Stimulated activated CD8-positive, alpha-beta memory T cell treated with anti-CD3 and anti-CD28 coated beads, Interleukin-4, amount 100 ng/mL, for 1 hour (primary cell): ENCODE measurements at places on chromosomes 11 and 22.

- DNase-seq = no peak
Observed at GRCh38 chr11:36086366-36086765, 142.5 kb downstream of the LDLRAD3 start.

- DNase-seq = no peak
Observed at GRCh38 chr22:45968003-45968650, 8.8 kb downstream of the WNT7B start.

- no peak for DNase-seq
Observed at GRCh38 chr11:111206472-111206871, 39.1 kb upstream of the POU2AF2 start.

DNA sequence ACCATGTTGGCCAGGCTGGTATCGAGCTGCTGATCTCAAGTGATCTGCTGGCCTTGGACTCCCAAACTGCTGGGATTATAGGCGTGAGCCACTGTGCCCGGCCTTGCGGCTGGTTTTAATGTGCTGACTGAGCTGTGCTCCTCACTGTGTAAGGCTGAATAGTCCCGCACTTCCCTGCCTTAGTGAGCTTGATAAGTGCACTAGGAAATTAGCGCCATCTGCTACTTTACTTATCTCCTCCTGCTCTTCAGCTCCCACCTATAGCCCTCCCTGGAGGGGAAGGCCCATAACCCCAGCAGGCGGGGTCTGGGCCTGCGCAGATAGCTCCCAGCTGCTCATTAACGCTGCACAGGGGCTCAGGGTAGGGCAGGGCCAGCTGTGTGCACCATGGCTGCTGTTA, 49.4 kb downstream of the CLMP start:
- no peak for DNase-seq

- DNase-seq = no peak
Observed at GRCh38 chr11:70538641-70539359, 140.5 kb downstream of the CTTN start.

GRCh38 chr11:3775736-3776406, 21.5 kb downstream of the NUP98 start:
- DNase-seq = no peak

DNA sequence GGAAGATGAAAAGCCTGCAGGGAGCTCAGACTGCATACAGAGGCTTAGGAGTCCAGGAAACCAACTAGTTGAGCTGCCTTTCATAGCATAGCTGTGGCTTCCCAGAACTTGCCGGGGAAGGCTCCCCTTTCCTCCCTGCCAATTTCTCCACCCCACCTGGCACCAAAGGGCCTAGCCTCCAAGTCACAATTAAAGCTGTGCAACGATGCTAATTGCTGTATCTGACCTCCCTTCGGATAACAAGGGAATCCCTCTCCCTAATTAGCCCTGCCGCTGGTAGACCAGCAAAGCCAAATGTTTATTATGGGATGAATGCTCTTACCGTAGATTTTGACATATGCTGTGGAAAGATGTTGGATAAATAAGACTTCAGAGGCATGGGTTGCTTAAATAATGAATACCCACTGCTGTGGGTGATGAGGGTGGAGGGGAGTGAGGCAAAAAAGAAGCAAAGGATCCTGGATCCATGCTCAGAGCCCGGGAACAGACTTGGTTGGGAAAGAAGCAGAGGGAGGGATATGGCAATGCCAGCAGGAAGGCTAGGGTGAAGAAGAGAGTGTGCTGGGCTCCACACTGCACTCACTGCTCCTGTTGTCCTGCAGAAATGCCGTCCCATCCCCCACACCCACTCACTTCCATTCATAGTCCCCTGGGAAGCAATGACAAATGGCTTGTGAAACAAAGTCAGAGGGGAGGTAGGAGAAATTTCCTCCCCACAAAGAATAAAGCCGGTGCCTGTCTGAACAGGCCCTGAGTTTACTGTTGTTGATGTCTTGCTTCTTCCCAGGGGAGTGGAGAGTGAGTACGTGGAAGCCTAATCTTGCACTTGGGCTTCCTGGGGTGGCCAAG, 608.1 kb upstream of the CADM1 start:
- DNase-seq = no peak

- DNase-seq = no peak
Observed at GRCh38 chr22:47029244-47030074, 267.0 kb downstream of the TBC1D22A start.

DNA sequence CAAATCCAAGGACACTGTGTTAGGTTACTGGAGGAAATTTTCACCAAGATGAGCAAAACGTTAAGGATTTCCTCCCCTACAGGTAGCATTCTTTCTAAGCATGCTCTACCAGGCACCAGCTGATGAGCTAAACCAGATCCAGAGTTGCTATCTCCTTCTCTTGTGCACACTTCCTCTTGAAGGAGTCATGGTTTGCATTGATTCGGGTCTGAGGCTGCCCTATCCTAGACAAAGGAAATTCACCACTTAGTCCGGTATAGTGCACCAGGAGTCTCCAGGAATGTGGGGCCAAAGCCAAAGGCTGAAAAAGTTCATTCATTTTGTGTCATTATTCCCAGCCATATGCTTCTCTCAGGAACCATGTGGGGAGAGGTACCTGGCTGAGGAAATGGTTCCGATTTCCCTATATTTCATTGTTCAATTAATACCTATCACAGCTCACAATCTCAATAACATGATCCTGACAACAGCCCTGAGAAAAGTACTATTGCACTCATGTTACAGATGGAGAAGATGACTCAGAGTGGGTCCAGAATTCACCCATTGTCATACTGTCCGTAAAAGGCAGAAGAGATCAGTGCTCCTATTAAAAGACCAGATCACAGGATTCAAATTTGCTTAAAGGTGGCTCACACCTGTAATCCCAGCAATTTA, 39.1 kb downstream of the SLC35F2 start:
- DNase-seq = no peak

GRCh38 chr11:24819006-24819405, 322.2 kb downstream of the LUZP2 start:
- no peak for DNase-seq

DNA sequence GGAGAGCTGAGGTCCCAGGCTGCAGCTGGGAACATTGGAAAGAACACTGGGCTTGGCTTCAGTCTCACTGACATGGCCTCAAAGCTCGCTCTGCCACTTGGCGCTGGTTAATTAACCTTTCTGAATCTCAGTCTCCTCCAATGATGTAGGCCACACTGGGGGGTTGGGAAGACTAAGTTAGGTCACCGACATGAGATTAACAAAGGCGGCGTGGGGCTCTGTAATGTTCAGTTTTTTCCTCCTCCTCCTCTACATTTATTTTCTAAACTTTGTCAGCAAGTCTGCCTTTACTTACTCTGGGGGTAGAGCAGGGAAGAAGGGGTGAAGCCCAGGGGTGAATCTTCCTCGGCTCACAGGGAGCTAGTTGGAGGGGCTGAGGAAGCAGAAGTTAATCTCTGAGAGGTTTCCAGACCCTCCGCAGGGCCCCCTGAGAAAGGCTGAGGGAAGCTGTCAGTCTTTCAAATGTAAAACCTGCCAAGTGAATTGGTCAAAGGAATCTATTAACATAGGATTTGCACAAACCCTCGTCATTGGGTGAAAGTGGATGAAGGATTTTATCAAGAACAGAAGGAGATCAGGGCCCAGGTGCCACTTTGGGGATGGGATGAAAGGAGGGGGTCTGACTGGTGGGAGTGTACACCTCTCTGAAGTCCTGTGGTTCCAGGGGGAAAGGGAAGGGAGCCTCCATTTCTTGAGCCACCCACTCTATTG, 32.1 kb upstream of the TENM4 start:
- no peak for DNase-seq

GRCh38 chr11:47765086-47765485, 2.1 kb downstream of the FNBP4 start:
- no peak for DNase-seq

- no peak for DNase-seq
Observed at GRCh38 chr11:75868990-75869389, 54.0 kb downstream of the UVRAG start.

GRCh38 chr22:24434471-24435322, 7.3 kb downstream of the ADORA2A start:
- DNase-seq = peak; percentile 73

DNA sequence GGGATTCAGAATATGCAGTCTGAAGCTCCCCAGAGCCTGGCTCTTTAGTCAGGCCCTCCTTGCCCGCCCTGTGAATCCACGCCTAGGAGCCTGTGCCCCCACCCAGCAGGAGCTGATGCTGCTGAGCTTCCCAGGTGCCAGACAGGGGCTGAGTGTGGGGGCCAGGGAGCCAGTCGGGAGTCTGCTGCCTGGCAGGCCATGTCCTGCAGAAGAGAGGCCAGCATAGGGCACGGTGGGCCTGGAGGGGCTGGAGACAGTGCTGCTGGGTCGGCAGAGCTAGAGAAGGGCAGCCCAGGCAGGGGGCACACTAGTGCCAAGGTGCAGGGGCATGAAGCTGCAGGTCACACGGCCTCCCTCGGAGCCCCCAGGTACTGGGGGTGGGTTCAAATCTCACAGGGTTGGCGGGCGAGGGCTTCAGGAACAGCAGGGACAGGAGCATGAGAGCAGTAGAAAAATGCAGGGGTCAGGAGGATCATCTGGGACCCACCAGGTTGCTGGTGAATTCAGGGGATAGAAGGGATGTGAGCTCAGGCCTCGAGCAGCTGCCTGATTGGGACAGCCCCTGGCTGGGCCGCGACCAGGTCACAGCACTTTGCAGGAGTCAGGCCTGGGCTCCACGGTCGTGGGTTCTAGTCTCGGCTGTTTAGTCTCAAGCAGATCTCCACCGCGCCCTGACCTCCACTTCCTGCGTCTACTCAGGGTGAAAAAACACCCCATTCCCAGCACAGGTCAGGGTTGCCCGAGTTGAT, 4.1 kb upstream of the SEPTIN5 start:
- no peak for DNase-seq

- DNase-seq = no peak
Observed at GRCh38 chr11:72321381-72321996, 77.5 kb upstream of the PHOX2A start.

GRCh38 chr22:39153220-39153717, 789 bp upstream of the CBX7 start:
- no peak for DNase-seq

GRCh38 chr11:77879218-77879617, 58.3 kb downstream of the AAMDC start:
- DNase-seq = no peak

DNA sequence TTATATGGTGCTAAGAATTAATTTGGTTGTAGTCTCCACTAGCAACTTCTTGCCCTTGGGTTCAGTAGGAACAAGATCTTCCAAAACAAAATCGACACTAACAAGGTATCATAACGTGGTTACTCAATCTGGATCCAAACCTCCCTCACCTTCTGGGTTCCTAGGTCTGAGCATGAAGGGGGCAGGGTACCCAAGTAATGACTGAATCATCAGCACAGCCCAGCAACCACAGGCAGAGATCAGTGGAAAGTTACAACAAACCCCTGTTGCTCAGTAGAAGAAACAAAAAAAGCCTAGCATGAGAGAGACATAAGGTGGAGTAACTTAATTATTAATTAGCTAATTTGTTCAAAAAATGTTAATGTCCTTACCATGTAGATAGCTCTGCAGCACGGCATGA, 221.4 kb downstream of the BLID start:
- no peak for DNase-seq

DNA sequence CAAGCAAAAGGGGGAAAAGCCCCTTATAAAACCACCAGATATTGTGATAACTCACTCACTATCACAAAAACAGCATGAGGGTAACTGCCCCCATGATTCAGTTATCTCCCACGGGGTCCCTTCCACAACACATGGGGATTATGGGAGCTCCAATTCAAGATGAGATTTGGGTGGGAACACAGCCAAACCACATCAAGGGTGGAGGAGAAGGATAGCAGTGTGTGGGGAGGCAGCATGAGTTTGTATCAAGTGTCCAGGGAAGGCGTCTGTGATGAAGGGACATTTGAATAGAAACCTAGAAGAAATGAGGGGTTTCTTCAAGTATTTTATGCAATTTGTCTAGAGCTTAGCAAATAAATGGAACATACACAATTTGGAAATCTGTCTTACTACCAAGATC, 98.2 kb downstream of the SLC1A2 start:
- DNase-seq = no peak

- no peak for DNase-seq
Observed at GRCh38 chr11:62673196-62673525, 1.1 kb upstream of the LBHD1 start.
